ENCODE measurements at places on chromosomes 1 and 21. TPM values are rescaled to one million over a fixed set of nuclear protein-coding genes. Genes with fewer than 3 reads are reported as not detected.
A peak's percentile ranks its signal among the peaks of the same experiment; 100 is the strongest.

- DNase-seq = peak; percentile 92
Measured at GRCh38 chr1:150976879-150977694, 2.5 kb upstream of the CERS2 start.

OR2G2 gene
- not detected for total RNA-seq

DNA sequence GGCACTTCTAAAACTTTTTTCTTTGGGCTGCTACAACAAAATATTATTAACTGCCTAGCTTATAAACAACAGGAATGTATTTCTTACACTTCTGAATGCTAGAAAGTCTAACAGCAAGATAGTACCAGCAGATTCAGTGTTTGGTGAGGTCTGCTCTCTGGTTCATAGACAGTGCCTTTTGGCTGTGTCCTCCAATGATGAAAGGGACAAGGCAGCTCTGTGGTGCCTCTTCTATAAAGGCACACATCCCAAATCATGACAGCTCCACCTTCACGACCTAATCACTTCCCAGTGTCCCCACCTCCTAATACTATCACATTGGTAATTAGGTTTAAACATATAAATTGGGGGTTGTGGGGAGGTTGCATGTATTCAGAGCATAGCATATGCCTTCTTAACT is 9.5 kb downstream of the CFH start:
- no peak for DNase-seq

HORMAD1 gene
- not detected for total RNA-seq

GRCh38 chr1:33060579-33061083 is 20.3 kb upstream of the AZIN2 start:
- DNase-seq = peak; percentile 18

DNA sequence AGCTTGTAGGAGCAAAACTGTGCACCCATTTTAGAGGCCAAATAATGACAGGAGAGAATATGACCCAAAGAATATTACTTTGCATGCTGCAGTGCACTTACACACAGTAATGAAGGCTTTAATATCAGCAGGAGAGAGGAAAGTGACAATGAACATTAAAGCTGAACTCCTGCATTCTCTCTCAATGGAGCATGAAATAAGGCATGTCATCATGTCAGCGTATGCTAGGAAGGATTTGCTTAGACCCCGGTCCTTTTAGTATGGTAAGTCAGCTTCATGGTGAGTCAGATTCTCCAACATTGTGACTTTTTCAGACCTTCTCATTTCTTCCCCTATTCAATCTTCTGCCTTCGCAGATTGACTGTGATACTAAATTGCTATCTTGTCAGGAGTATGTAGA is 210.7 kb upstream of the TMPRSS15 start:
- DNase-seq = no peak

All from mucosa of gallbladder (tissue), 1 donor.